ENCODE measurements at places on chromosomes 1 and 21. TPM values are rescaled to one million over a fixed set of nuclear protein-coding genes. Genes with fewer than 3 reads are reported as not detected.

DNA sequence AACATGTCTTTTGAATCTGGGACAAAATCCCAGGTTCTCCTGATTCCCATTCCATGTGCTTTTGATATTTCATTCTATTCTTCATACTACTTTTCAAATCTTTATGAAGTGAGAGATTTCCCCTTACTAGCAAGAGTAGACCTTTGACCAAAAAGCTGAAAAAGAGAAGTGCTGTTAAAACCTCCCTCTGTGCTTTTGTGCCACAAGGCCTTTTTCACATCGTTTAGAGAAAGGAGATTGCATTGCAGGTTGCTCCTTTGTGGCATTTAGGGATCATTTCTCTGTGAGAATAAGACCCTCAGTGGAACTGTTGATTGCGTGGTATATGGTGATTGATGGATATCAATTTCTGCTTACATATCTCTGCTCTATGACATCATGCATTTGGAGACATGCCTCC is 148.8 kb downstream of the TGFB2 start:
- H3K36me3 ChIP-seq, result no peaks in the 10 kb centered on the region
- peaks cover 2% of the 10 kb centered on the region for H3K27me3 ChIP-seq
- no peak overlapping the region for H3K4me3 ChIP-seq
- H3K4me1 ChIP-seq, result no peaks in the 10 kb centered on the region
- no peak overlapping the region for H3K27ac ChIP-seq

GRCh38 chr1:116572771-116573430 is 2.1 kb upstream of the CD58 start:
- H3K27ac ChIP-seq, result no peak overlapping the region
- H3K4me3 ChIP-seq, result no peak overlapping the region
- no peak for DNase-seq
- peaks cover 3% of the 10 kb centered on the region for H3K27me3 ChIP-seq
- peaks cover 48% of the 10 kb centered on the region for H3K4me1 ChIP-seq

- peak overlapping the region; percentile 83 for H3K4me3 ChIP-seq
- peaks cover 41% of the 10 kb centered on the region for H3K4me1 ChIP-seq
- H3K27ac ChIP-seq, result no peak overlapping the region
- no peaks in the 10 kb centered on the region for H3K27me3 ChIP-seq
- H3K36me3 ChIP-seq, result peaks cover 3% of the 10 kb centered on the region
These were observed 2.0 kb downstream of the MTX1 start for GRCh38 chr1:155210314-155211104.

CADM3 gene
- total RNA-seq, result not detected

DNA sequence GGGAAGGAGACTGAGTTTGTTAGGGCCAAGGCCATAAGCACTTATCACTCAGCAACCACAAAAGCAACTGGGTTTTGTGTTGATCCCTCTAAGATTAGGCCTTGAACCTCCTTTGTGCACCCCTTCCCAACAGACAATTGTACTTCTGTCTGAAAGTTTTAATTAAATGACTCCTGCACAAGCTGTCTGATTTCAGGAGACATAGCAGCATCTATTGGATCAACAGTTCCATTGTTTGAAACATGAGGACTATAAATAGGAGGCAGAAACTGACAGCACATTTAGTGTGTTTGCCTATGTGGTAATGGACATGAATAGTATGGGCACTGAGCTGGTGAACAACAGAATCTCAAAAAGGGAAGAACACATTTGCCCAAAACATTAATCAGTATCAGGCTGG is 167.3 kb upstream of the KCNJ6 start:
- no peak overlapping the region for H3K4me3 ChIP-seq
- no peak overlapping the region for H3K27ac ChIP-seq
- H3K4me1 ChIP-seq, result no peaks in the 10 kb centered on the region

DNA sequence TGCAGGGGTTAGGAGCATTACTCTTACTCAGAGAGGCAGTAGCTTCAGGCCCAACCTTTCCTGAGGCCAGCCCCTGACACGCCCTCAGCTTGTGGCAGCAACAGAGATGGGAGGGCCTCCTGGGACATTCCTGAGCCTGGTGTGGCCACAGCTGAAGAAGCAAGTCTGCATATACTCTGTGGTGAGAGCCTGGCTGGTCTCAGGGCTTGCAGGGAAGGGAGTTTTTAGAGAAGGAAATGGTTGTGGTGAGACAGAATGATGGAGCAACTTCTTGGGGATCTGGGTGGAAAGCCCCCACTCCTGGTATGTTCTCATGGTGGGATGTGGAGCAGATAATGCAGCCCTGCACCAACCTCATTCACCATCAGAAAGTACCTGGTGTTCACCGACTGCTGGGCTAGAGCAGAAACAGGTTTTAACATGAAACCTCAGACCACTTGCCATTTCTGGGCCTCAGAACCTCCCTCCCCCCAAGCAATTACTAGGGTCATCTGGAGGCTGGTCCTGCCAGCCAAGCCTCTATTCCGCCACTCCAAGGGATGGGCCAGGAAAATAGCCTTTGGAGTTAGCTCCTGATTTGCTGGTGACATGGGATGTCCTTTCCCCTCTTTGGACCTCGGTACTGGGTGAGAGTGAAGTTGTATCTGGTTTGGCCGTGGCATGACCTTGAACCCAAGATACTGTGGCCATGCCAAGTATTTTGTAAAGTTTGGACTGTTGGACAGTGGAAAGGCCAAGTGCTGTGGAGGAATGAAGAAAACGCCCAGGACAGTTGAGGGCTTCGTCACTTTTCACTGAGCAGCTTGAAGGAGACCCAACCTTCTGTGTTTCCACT is 28.1 kb upstream of the RNF19B start:
- no peak overlapping the region for H3K4me3 ChIP-seq
- DNase-seq, result peak; percentile 85
- H3K27me3 ChIP-seq, result no peaks in the 10 kb centered on the region

GJA9 gene
- total RNA-seq, result not detected

GRCh38 chr1:41239988-41240610 is 2.0 kb downstream of the SCMH1 start:
- H3K4me1 ChIP-seq, result peaks cover 32% of the 10 kb centered on the region
- H3K27ac ChIP-seq, result peak overlapping the region; percentile 33
- H3K36me3 ChIP-seq, result no peaks in the 10 kb centered on the region
- no peak for DNase-seq
- peak overlapping the region; percentile 30 for H3K4me3 ChIP-seq

ACTL8 gene
- not detected for total RNA-seq

- DNase-seq, result no peak
- no peak overlapping the region for H3K4me3 ChIP-seq
- H3K27ac ChIP-seq, result no peak overlapping the region
These were observed 112.0 kb downstream of the UBE2U start for GRCh38 chr1:64315402-64315801.

FAM72D gene
- 20.0 TPM for total RNA-seq

GRCh38 chr1:6111571-6111970 is 65.9 kb downstream of the KCNAB2 start:
- H3K4me1 ChIP-seq, result peaks cover 5% of the 10 kb centered on the region
- H3K4me3 ChIP-seq, result no peak overlapping the region
- no peak overlapping the region for H3K27ac ChIP-seq
- H3K36me3 ChIP-seq, result no peaks in the 10 kb centered on the region
- DNase-seq, result no peak
- peaks cover 4% of the 10 kb centered on the region for H3K27me3 ChIP-seq

NBPF6 gene
- total RNA-seq, result not detected
